ENCODE measurements at places on chromosomes 16 and 17.
A peak's percentile ranks its signal among the peaks of the same experiment; 100 is the strongest.

DNA sequence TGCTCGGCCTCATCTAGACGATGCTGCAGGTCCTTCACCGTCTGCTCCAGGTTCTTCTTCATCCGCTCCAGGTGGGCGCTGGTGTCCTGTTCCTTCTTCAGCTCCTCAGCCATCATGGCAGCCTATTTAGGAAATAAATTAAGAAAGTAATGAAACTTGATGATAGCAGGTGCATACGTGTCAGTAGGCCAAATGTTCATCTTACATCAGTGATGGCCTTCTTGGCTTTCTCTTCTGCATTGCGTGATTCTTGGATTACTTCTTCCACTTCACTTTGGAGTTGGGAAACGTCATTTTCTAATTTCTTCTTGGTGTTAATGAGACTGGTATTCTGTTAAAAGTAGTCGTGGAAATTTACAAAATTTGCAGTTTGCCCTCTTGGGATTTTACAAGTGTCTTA, 20.1 kb upstream of the MYH13 start:
- DNase-seq: no peak

- no peak for DNase-seq
These were observed 62.0 kb downstream of the HAPSTR1 start for GRCh38 chr16:9153502-9153864.

DNA sequence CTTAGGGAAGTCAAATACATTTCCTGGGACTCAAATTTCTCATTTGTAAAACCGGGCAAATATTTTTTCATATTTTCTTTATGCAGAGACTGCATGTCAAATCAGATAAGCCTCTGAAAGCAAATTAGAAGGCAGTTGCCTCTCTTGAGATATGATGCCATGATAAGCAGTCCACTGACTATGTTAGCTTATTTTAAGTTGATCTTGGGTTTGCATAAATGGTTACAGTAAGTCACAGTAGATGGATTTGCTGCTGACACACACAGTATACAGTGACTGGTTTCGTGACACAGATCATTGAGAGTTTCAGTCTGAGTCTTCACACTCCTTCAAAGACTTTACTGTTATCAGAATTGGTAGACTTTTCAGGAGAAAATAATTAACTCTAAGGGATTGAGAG, 927.6 kb upstream of the CDH8 start:
- DNase-seq: no peak

DNA sequence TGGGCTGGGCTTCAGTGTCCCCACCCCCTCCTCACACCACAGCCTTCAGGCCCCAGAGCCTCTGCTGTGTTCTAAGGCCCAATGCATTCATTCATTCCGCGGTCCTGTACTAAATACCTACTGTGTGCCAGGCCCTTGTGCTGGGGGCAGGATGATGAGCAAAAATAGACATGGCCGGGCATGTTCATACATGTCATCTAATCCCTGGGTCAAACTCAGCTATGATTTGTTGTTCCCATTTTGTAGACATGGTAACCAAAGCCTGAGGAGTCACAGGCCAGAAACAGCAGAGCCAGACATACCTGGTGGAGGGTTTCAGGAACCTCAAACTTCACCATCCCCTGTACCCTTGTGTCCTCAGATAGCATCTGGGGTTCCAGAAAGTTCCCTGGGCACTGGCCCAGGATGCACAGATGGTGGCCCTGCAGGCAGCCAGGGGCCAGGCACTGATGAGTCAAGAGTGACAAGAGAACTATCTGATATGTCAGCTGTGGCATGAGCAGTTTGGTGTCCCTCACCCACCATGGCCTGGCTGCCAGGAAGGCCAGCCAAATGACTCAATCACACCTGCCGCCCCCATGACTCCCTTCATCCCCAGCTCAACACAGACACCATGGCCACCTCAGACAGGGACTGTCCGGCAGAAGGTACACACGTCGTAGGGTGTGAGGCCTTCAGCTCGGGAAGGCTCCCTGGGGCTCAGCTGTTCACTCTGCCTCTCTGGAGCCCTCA, 2.7 kb upstream of the RRAD start:
- no peak for DNase-seq

DNA sequence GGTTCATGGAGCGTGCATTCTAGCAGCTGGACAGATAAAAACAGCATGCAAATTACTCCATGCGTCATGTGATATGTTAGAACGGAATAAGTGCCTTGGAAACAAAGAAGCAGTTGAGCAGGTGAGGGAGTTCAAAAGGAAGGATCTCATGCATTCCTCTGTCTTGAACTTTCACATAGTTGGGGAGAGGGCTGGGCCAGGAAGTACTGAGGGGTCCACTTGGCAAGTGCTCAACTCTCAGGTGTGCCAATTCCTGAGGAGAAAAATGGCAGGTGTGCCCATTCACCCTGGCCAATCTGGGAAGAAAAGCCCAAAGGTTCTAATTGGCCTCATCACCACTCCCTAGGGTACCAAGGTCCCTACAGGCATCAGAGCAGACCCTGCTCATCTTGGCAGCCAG, 67.7 kb downstream of the CES1 start:
- no peak for DNase-seq

DNA sequence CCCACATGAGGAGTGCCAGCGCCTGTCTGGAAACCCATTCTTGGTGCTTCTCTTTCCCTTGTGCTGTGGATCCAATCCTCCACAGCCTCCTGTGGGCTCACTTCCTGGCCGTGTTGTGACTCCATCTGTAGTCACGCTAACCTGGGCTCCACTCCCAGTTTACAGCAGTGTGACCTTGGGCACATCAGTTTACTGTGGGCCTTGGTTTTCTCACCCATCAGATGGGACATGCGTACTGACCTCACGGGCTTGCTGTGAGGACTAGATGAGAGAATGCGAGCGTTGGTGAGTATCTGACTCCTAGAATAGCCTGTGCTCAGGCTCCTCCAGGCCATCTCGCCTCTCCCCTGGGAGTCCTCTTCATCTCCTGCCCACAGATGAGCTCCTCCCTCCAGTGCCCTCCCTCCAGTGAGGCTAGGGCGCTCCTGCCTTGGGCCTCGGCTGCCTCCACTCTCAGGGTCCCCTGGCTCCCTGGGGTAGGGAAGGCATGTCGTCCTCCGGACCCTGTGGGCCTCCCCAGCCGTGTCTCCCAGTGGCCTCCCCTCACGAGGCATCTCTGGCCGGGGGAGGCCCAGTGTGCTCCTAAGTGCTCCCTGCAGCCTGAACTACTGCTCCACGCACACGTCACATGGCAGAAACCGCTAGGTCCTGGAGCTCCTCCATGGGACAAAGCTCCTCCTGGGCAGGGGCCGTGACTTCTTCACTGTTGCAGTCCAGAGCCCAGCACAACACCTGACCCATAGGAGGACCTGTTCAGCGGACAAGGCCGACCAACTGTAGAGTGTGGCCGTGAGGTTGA, 5.2 kb upstream of the FOXJ1 start:
- no peak for DNase-seq

DNA sequence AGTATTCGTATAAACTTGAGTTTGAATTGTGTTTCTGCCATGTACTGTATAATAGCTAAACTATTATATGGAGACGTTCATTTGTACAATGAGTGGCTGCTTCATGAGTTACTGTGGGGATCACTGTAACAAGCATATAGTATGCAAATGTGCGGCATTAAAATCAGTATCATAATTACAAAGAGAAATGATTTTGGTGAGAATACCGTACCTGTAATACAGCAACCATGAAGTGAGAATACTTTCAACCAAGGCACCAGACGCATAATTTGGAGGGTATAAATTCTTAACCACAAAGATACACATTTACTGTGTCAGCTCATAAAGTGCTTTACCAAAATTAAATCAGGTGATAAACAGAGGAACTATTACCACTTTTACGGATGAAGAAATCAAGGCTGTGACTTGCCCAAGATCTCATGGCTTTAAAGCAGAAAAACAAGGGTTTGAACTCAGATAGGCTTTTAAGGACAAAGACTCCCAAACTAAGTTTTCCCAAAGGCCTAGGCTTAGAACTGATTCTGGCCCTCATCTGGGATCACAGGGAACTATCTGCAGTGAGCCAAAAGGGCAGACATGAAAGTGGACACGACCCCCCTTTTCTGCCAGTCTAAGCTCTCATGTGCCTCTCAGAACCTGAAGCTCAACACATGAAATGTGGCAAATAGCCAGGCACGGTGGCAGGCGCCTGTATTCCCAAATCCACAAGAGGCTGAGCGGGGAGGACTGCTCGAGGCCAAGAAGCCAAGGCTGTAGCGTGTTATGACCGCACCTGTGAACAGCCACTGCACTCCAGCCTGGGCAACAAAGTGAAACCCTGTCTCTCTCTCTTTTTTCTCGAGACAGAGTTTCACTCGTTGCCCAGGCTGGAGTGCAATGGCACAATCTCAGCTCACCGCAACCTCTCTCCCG, 6.4 kb downstream of the RPS15A start:
- no peak for DNase-seq

GRCh38 chr16:31868164-31868563, 5.4 kb upstream of the ZNF267 start:
- DNase-seq: no peak

DNA sequence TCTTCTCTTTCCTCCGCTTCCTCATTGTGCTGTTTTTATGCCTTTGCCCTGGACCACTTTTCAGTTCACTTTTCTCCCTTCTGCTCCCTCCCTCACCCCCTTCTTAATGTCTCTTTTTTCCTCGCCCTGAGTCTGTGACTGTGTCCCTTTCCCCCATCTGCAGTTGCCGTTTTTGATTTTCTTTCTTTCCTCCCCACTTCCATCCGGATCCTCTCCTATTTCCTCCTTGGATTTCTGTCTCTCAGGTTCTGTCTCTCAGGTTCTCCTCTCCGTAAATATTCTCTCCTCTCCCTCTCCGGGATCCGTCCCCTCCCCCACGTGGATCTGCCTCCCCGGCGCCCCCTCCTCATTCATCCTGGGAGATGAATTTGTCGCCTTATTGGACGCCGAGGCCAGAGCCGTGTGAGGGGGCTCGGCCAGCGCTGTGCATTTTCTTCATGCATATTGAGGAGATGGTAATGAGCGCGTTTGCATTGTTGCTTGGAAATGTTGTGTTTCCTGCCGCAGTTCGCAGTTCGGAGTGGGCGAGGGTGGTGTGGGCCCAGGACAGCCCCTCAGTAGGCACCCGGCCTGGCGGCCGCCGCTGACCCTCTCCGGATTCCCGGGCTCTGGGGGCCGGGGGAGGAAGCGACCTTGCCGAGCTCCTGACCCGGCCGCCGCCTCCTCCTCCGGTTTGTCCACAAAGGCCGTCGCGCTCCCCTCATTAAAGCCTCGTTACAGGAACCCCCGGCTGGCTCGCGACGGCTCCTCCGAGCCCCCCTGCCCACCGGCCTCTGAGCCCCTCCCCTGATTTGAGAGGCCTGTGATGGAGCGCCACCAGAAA, 4.5 kb upstream of the IRX3 start:
- no peak for DNase-seq

DNA sequence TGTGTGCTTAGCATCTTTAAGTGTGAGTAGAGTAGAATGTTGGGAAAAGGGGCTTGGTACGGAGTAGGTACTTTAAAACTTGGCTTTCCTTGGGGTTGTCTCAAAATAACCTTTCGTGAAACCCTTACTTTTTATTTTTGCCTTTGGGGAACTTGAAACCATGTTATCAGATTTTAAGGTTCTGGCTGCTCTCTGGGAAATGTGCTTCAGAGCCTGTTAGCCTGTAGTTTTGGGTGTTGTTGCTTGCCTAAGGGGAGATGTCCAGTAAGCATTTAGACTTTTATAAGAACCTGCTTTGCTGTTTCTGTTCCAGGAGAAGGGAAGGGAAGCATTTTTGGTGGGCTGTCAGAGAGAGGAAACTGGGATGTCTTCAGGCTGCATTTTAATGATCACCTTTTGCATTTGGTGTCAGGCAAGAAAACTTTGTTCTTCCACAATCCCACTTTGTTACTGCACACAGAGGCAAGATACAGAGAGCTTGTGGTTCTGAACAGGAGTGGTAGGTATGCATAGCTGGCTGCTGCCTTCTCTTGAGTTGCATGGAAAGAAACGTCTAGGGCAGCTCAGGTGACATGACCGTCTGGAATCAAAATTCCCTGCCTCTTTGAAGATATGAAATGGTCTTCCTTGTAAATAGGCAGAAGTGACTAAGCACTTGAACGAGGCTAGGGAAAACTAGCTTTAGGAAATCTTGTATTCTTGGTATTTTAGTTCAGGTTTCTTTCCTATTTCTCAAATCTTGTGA, 1.7 kb downstream of the RABEP1 start:
- DNase-seq: peak; percentile 54

GRCh38 chr16:78437352-78437968, 338.0 kb downstream of the WWOX start:
- DNase-seq: peak; percentile 32

DNA sequence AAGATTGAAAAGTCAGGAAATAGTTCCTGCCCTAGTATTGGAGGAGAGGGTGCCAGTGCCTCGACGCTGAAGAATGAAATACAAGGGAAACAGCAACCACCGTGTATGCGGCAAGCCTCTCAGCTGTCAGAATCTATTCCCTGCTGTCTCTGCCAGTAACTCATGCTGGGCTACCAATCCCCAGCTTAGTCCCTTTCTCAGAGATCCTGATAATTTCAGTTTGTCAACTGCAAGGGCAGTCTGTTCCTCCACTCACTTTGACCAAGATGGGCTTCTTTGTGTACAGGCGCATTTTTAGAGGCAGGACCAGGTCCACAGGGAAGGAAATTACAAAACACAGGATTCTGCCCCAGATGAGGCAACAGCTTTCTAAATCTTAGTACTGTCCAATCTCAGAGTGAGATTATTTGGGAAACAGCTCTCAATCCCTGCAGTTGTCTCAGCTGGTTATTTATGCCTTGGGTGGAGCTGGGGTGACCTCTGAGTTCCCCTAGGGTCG, 1.3 kb downstream of the NQO1 start:
- peak; percentile 45 for DNase-seq

Data from choroid plexus epithelial cell (primary cell).